T47D (cell line): ENCODE measurements at places on chromosomes 4 and X.
A peak's percentile ranks its signal among the peaks of the same experiment; 100 is the strongest.

- DNase-seq: no peak
Observed at GRCh38 chr4:106985830-106986229, 50.3 kb downstream of the DKK2 start.

DNA sequence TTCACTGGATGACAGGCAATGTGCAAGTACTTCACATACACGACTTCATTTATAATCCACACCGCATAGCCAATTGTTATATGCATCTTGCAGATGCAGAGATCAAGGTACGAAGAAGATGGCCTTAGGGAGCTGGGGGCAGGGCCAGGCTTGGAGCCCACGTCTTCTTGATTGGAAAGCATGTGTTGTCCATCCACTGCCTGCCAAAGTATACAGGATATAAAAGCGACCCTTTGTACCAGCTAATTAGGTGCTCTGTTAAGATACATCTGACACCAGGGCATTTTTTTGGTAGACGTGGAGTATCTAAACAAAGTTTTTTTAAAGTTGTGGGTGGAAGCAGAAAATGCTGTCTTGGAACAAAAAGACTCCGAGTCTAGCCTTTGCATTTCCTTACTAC lies 1.4 kb downstream of the C4orf36 start:
- no peak for DNase-seq

DNA sequence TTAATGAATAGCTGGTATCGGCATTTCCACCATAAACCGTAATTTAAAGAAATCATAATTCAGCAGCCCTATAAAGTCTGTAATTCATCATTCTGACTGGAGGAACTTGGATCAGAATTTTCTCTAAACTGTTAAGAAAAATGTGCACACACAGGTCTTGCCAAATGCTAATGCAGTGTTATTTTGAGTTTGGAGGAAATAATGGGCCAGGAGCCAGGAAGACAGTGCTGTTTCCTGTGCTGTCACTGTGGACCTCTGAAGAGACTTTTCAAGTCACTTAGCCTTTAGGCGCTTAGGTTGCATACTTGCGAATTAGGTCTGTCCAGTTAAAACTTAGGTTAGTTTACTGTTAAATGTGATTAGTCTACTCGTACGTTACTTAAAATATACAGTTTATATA lies 137.5 kb upstream of the ANXA3 start:
- no peak for DNase-seq

- DNase-seq: no peak
Observed at GRCh38 chr4:25779021-25779420, 83.8 kb downstream of the SEL1L3 start.

DNA sequence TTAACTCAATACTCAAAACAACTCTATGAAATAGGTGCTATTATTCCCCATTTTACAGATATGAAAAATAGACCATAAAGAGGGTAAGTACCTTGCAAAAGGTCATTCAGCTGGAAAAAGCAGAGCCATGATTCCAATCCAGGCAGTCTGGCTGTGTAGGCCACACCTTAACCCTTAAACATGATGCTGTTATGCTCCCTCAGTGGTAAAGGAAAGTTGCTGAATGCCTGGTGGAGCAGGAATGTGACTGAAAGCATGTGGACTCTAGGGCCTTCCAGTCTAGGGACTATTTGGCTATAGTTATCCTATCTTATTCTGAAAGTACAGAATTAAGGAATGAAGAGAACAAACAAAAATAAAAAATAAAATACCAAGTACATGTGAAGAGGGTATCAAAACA lies 19.6 kb downstream of the RP2 start:
- no peak for DNase-seq

DNA sequence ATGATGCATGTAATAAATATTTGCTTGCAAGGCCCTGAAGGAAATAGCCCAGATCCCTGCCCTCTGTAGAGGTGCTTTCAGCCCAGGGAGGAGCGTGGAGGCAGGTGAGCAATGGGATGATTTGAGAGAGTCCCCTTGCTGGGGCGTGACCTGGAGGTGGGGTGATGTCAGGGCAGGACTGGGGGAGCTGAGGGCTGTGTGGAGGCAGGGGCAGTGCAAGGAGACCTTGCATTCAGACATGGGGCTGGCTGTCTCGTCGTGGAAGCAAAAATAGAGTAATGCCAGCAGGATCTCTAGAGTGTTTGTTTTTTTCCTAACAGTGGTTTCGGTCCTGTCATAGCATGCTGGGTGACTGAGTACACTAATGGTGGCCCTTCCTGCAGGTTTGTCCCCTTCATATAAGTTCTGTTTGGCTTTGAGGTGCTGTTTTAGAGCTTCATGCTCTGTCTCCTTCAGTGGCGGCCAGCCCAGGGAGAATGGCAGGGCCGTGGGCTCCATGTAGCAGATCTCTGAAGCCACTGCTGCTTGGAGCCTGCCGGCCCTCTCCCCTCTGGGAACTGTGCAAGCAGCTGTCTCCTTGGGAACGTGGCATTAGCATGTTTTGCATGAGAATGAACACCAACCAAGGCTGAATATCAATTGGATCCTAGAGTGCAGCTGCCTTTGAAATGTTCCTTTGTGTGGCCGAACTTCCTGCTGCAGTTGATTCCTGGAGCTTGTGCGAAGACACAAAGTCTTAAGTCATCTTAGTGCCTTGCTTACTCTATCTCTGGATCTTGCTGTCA lies 39.3 kb upstream of the CLDN34 start:
- DNase-seq: no peak

DNA sequence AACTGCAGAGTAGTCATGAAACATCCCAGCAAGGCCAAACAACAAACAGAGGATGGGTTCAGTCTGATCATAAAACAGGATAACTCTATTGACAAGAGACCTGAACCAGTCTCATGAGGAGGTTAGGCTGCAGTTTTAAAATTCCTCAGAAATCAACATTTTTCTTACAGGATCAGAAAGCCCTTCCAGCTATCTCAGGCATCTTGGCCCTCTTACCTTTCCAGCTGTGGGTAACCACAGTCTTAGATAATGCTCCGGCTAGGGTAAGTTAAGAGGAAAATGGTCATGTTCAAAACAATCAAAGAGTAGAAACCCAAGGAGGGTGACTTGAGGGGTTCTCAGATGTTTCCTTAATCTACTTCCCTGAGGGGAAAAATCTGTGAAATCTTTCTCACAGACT lies 5.1 kb downstream of the CTSO start:
- DNase-seq: no peak

GRCh38 chr4:103634236-103634635 lies 85.5 kb downstream of the TACR3 start:
- peak; percentile 49 for DNase-seq

DNA sequence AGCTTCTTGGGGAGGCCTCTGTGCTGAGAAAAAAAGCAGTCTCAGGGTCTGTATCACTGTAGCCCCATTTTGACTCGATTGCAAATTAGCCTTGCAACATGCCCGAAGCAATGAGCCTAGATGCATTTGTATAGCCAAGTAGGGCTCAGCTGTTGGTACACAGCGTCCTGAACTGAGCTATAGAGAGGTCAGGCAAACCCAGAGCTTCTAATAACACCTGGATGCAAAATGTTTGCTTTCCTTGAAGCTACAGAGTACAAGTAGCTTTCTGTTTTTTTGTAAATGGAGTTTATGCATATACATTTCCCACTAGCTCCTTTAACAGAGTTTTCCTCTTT lies 87.8 kb downstream of the PLAC1 start:
- DNase-seq: peak; percentile 1

GRCh38 chrX:110462957-110463356 lies 104.3 kb downstream of the RTL9 start:
- DNase-seq: no peak

- no peak for DNase-seq
Observed at GRCh38 chr4:72966652-72967051, 102.9 kb downstream of the COX18 start.

DNA sequence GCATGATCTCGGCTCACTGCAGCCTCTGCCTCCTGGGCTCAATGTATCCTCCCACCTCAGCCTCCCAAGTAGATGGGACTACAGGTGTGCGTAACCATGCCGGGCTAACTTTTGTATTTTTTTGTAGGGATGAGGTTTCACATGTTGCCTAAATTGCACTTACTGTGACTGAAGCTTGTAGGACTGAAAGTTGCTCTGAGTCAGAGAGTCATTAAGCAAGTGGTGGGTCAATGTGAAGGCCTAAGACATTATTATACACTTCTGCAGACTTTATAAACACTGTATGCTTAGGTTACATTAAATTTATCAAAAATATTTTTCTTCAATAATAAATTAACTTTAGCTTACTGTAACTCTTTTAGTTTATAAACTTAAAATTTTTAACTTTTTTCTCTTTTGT lies 170.2 kb downstream of the FAT4 start:
- DNase-seq: no peak

- no peak for DNase-seq
Observed at GRCh38 chrX:80576806-80577533, 156.7 kb downstream of the TENT5D start.

DNA sequence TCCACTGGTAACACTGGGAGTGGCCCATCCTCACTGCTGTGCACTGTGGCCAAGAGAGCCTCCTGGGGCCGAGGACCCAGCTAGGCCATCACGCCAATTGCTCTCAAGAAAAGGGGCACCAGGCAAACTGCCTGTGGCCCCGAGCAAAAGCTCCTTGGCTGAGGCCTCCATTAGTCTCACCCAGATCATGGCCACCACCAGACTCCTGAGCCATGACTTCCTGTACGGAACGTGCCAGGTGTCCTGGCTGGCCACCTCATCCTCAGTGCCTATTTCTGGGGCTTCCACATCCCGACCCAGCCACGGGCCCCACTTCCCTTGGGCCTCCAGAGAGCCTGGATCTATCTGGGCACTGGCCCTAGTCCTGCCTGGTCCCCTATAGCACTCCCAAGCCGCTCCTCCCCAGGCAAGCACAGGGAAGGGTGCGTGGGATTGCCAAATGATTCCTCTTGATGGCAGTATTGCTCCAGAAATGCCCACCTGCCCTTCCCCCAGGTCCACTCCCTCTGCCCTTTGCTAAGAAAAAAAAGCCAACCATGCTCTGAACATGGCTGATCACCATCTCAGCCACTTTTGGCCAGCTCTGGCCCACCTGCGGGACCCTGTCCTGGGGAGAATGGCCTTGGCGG lies 212.6 kb upstream of the AGTR2 start:
- no peak for DNase-seq

DNA sequence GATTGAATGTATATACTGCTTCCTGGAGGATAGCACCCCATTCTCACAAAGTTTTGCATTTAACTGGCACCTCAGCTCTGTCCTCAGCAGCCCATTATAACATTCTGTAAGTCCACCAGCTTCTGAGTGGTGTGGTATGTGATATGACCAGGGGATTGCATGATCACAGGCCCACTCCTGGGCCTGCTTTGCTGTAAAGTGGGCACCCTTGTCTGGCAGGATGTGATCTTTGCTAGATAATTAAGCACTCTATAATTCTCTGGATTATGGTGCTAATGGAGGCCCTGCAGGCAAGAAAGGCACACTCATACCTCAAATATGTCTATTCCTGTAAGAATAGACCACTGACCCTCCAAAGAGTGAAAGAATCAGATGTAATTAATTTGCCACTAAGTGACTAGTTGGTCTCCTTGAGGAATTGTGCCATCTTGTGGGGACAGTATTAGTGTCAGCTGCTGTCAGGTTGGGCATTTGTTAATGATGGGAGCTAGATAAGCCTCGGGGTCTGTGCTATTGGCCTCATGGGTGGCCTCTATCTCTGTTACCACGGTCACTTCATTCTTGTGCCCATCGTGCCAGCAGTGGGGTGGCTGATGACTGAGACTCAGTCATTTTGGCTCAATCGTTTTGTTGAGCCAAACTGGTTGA lies 2.2 kb upstream of the CFI start:
- peak; percentile 66 for DNase-seq

GRCh38 chr4:121252224-121252806 lies 88.2 kb upstream of the TNIP3 start:
- peak; percentile 75 for DNase-seq

- peak; percentile 44 for DNase-seq
Observed at GRCh38 chr4:77156912-77157858, at the start of gene CCNG2. TSS of gene CCNG2 (plus strand) at chr4:77157207. CDS start at chr4:77158533, 1,326 bp downstream.

- DNase-seq: no peak
Observed at GRCh38 chr4:31539284-31540069, 819.3 kb downstream of the PCDH7 start.

DNA sequence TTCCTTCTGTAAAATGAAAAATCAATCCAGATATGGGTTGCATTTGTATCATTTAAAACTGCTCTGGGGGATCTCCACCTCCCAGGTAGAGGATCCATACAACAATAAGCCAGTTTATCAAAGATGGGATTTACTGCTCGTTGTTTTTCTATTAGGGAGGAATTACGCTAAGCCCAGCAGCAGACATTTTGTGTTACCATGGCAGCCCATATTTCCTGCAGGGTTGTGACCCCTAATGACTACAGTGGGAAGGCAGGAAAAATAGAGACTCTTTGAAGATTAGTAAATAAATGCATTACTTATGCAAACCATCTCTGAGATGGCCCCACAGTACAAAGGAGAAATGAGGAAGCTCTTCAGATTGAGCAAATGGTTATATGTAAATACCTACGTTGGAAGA lies 253.4 kb upstream of the GPR101 start:
- no peak for DNase-seq

GRCh38 chr4:17616283-17616682 lies 1.8 kb downstream of the MED28 start:
- DNase-seq: no peak

GRCh38 chr4:86333236-86333635 lies 26.6 kb downstream of the MAPK10 start:
- DNase-seq: no peak

DNA sequence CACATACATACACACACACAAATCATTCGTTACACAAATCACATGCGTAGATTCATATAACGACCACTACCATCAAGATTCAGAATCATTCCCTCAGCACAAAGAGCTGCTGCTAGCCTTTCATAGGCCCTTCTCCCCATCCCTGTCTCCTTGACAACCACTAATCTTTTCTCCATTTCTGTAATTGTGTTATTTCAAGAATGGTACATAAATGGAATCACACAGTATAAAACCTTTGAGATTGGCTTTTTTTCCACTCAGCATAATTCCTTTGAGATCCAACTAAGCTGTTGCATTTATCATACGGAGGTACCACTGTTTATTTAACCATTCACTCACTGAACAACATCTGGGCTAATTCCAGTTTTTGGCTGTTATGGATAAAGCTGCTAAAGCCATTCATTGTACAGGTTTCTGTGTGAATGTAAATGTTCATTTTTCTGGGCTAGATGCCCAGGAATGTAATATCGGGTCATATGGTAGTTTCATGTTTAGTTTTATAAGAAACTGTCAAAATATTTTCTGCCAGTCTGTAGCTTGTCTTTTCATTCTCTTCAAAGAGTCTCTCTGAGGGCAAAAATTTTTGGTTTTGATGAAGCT lies 64.1 kb downstream of the USP11 start:
- no peak for DNase-seq

GRCh38 chr4:79287076-79287475 lies 38.8 kb downstream of the NAA11 start:
- no peak for DNase-seq

GRCh38 chr4:184792950-184793555 lies 32.7 kb downstream of the ACSL1 start:
- no peak for DNase-seq

- no peak for DNase-seq
Observed at GRCh38 chr4:78939667-78940008, 400 bp upstream of the PAQR3 start.

- DNase-seq: no peak
Observed at GRCh38 chr4:66575008-66575696, 904.9 kb upstream of the EPHA5 start.
